Inflammatory macrophage (primary cell): ENCODE measurements at places on chromosomes 4 and X.

DNA sequence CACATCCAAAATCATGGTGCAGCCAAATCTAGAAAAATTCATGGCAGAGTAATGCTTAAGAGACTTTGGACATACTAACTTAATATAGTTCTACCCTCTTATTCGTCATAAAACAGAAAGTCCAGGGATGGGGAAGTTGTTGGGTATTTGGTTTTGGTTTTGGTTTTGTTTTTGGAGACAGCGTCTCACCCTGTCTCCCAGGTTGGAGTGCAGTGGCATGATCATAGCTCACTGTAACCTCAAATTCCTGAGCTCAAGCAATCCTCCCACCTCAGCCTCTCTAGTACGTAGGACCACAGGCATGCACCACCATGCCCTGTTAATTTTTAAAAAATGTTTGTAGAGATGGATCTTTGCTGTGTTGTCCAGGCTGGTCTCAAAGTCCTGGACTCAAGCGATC lies 271.8 kb upstream of the TENM3 start:
- peak; percentile 14 for DNase-seq

GRCh38 chrX:12138361-12139313 lies at the start of gene FRMPD4:
Gene FRMPD4, plus strand, starts transcription at chrX:12138473. Its CDS starts 499 bp downstream, at chrX:12138972.
- DNase-seq = no peak

DNA sequence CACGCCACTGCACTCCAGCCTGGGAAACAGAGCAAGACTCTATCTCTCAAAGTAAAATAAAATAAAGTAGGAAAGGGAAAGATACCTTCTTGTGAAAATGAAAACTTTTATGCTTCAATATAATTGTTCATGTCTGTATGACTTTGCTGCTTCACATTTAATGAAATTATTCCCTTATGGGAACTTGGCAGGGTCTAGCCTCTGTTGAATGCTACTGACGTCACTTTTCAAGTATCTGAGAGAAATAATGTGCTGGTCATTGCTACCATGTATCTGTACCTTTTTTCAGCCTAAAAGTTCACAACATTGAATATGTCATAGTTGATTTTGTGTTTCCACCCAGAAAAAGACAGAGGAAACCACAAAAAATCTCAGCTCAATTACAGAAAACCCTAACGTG lies 65.2 kb downstream of the PRDM5 start:
- no peak for DNase-seq

- no peak for DNase-seq
Observed at GRCh38 chr4:182749667-182750167, 167.5 kb downstream of the DCTD start.

GRCh38 chrX:74382613-74383012 lies 38.7 kb upstream of the SLC16A2 start:
- DNase-seq = peak; percentile 86

- DNase-seq = no peak
Observed at GRCh38 chr4:5839751-5840674, 52.9 kb downstream of the CRMP1 start.

DNA sequence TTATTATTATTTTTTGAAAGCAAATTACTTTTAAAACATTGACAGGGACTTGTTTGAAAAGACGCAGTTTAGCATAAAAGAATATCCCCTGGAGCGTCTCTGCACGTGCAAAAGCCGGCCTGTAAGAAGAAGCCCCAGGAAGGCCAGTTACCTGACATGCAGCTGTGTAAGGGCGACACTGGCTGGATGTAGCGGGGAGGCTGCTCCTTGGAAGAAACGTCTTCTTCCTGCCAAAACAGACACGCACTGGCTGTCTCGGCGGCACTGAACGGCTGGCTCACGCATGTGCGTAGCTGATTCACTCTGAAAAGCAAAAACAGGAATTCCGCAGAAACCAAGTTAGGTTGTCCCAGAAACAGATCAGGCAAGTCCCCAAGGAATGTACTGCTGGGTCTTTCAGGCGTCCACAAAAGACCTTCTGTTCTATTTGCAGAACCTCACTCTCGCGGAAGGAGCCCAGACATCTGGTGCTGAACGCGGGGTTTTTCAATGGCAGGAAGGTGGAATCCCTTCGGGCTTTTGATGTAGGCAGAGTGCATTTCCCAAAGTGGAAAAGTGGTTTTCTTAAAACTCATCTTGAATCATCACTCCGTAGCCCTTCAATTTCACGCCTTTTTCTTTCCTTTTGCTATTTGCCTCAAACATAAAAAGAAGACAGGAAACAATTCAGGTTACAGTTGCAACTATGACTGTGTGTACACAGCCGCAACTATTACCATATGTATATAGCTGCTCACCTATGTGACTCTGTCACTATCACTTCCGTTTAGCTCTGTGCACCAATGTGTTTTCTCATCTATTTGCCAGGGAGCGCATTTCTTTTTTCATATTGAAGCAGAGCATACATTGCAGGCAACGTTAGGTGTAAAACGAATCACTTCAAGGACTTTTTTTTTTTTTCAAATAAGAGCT lies 38.1 kb upstream of the ARSH start:
- no peak for DNase-seq

DNA sequence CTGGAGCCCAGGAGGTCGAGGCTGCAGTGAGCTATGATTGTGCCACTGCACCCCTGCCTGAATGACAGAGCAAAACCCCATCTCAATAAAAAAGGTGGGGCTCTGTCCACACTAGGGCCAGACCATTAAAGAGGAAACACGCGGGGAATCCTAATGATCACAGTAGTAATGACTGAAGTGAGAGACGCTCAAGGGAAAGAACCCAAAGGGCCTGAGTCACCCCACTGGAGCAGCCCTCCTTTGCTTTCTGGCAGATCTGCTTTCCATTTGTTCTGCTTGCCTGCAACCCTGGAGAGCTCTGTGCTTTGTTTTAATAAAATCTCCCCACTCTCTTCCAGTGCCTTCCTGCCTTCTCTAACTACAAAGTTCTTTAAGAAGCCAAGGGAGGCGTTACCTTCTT lies 5.0 kb downstream of the TFDP3 start:
- DNase-seq = no peak

GRCh38 chr4:124044867-124045266 lies 648.3 kb downstream of the SPRY1 start:
- DNase-seq = no peak

DNA sequence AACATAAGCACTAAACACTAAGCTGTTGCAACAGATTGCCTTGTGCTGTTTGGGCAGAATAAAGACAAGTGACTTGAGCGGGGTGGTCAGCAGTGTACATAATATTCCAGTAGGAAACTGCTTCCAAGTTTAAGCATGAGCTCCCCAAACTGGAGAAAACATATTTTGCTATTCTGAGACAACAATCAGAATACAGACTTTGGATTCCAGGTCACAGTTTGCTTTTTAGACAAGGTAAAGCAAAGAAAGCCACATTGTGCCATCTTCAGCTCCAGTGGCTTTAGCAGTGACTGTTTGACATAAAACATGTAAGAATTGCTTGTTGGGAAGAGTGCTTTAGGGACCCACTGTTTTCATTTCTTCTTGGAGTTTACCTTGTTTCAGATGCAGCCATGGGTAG lies 136.0 kb downstream of the FNIP2 start:
- no peak for DNase-seq

DNA sequence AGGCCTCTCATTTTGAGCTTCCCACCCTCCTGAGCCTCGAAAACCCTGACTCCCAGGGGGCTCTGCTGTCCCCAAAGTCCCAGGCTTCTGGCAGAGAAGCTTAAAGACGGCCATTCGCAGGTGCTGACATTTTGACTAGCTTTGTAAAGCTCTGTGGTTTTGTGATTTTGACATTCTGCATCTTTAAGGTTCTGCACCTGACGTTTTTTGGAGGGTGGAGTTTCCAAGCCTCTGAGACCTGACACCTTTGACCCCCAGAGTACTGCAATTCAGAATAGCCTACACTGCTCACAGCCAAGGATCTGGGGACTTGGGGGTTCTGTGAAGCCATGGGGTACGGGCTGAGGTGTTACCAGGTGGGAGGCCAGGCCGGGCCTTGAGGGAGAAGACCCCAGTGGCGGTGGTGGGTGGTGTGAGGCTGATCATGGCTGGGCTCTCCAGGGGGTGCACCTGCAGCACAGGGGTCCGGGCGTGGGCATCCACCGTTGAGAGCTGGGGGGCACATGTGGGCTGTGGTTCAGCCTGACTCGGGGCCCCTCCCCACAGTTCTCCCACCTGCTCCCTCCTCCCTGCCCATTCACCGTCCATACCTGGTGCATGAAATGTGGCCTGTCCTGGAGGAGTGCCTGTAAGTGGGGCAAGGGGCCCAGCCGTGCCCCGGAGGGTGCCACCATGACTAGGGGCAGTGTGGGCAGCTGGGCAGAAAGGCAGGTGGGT lies 7.3 kb downstream of the FOXP3 start:
- no peak for DNase-seq

GRCh38 chr4:169800541-169800940 lies 42.8 kb upstream of the HPF1 start:
- no peak for DNase-seq

DNA sequence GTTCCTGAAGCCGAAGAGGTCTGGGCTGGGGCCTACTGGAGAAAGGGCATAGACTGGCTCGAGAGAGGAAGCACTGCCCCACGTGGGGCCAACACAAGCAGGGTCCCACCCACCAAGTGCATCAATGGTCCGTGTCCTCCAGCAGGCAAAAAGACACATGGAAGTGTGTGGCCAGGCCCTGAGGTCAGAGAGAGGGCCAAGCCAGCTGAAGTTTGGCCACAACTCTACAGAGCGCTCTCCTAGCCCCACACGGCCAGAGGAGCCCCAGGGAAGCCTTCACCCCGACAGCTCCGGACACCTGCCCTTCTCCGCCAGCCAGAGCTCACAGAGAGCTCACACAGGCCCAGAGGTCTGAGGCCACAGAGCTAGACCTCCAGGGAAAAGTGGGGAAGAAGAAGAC lies 8.5 kb upstream of the KDM5C start:
- DNase-seq = no peak

- DNase-seq = peak; percentile 72
Observed at GRCh38 chr4:106659371-106659770, 290.8 kb upstream of the GIMD1 start.

GRCh38 chr4:112739442-112739841 lies 102.5 kb downstream of the LARP7 start:
- DNase-seq = no peak

GRCh38 chr4:127309369-127310102 lies 323.2 kb upstream of the INTU start:
- DNase-seq = no peak

DNA sequence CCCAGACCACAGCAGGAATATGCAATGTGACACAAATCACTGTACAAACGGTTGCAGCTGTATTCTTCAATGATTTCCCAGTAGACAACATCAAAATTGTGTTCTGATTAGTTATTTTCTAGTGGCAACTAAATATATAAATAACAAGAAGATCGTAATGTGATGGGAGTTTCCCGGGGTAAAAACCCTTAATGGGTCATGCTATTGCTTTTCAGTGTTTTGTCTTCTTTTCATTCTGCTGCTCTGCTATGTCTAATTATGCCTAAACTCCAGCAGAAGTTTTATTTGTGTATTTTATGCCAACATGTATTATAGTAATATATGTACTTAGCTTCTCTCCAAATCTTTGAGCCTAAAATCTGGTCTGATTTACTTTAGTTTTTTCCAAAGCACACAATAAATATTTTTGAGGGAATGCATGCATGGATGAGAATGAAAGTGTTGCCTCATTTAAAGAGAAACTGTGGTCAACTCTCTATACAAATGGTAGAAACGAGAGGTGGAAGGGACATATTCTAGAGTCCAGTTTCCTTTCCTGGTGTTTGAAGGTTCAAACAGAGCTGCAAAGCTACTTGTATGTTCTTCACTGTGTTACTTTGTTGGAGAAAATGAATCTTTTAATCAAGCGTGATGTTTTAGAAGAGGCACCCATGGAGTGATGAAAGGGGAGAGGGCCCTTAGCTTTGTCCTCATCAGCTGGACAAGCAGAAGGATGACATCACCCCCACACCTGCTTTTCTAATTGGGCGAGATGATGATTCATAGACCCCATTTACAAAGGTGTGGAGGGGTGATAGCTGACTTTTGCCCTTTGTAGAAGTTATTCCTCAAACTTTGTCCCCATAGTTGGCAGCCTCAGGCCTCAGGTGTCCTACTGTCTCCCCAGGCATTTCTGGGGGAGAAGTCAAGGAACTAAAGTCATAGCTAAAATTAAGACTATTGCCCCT lies 129.7 kb downstream of the FRAS1 start:
- DNase-seq = no peak

DNA sequence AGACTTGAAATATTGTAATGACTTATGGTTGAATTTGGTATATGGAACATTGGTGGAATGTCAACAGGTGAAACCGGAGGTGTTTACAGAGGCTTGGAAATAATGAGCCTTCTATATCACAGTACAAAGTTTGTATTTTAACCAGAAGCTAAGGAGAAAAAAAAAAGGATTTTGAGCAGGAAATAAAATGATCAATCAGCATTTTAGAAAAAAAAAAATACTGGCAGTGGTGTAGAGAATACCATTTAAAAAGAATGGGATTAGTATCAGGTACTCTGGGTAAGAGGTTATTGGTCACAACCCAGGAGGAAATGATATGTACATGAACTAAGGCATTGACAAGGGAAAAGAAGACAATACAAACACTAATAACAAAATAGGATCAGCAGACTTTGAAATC lies 587.1 kb upstream of the HTR2C start:
- DNase-seq = no peak

DNA sequence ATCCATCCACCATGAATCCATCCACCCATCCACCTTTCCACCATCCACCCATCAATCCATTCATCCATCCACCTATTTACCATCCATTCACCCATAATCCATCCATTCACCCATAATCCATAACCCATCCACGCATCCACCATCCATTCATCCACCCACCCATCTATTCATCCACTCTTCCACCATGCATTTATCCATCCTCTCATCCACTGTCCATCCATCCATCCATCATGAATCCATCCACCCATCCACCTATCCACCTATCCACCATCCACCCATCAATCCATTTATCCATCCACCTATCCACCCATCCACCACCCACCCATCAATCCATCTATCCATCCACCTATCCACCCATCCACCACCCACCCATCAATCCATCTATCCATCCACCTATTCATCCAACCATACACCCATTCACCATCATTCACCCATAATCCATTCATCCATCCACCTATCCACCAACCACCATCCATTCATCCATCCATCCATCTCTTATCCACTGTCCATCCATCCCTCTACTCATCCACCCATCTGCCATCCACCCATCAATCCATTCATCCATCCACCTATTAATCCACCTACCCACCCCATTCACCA lies 179.7 kb upstream of the PSAPL1 start:
- no peak for DNase-seq
